Stimulated activated CD4-positive, alpha-beta T cell treated with anti-CD3 and anti-CD28 coated beads, TNF-alpha, amount 100 ng/mL, for 48 hours (primary cell): ENCODE measurements at places on chromosomes 1 and 21.

DNA sequence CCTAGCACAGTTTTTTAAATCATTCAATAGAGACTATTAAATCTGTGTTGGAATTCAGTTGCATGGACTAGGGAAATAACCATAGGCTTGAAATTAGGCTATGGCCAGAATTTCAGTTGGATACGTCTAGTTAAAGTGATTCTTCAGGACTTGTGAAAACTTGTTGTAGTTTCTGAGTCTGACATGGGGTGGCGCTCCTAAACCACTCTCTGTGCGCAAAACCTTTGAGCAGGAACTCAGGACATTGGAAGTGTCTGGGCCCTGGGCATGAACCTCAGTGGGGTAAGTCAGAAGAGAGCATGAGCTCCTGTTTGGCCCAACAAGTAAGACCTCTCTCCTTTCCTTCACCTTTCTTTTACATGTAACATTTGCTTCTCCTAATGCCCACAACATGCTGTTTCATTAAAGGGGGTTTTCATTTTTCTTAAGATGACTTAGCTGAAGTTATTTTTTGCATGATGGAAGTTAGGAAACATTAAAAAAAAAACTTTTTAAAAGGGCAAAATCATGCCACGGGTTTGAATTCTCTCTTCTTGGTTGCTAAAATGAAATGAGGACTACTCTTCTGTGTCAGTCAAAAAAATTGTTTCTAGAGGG, 17.1 kb upstream of the CCDC190 start:
- DNase-seq: peak; percentile 32

GRCh38 chr1:243917863-243918565, 68.0 kb upstream of the AKT3 start:
- DNase-seq: no peak

DNA sequence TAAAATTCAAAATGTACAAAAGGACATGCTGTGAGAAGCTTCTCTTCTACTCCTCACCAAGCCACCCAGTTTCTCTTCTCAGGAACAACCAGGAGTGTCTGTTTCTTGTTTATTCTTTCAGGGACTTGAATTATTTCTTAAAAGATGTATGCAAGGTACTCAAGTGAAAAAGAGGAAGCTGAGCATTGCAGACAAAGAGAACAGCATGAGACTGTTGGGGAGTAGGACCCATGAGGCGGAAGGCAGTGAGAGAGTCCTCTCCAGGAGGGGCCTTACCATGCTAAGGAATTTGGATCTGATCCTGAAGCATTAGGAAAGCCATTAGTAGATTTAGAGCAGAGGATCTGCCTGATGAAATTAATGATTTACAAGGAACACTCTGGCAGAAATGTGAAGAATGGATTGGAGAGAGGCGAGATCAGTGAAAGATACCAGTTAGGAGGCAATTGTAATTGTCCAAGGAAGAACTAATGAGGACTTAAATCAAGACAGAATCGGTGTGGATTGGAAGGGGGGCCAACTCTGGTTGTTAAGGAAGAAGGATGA, 14.7 kb upstream of the SSX2IP start:
- no peak for DNase-seq

GRCh38 chr1:167252986-167253385, 32.3 kb downstream of the POU2F1 start:
- DNase-seq: no peak

GRCh38 chr21:29477941-29478340, 179.2 kb downstream of the BACH1 start:
- no peak for DNase-seq

DNA sequence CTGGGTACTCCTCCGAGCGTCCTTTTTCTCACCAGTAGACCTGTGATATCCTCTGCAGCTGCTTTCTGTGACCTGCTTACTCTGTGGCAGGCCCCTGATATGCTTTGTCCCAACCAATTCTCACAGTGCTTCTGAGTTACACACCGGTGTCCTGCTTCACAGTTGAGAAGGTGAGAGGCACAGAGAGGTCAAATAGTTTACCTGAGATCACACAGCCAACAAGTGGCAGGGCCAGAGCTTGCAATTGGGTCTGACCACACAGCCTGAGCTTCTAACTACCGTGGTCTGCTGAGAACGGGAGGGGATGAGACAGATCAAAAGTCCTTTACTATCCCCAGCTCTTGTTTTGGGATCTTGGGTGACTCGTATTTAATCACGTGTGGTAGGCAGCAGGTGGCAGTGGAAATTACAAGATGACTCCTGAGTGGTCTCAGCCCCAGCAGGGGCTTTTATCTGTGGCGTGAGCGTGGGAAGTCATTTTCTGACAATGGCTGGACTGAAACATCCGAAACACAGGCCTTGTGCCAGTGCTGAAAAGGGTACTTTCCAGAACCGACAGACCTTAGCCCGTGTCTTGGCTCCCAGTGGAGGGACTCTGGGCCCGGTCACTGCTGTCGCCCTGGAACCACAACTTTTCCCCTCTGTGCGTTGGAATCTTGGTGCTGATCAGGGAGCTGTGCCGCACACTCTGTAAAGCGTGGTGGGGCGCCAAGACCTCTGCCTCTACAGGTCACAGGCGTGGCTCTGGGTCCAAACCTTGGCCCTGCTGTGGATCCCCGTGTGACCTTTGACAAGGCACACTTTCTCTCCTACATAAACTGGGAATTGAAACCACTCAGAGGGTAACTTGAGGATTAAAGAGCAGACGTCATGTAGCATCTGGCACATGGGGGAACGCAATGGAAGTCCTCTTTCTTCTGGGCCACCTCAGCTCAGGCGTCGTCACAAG, 11.9 kb downstream of the THEMIS2 start:
- no peak for DNase-seq

- DNase-seq: no peak
Measured at GRCh38 chr1:4166713-4167112, 266.6 kb upstream of the C1orf174 start.

- DNase-seq: no peak
Measured at GRCh38 chr1:186974774-186975181, 146.0 kb downstream of the PLA2G4A start.

DNA sequence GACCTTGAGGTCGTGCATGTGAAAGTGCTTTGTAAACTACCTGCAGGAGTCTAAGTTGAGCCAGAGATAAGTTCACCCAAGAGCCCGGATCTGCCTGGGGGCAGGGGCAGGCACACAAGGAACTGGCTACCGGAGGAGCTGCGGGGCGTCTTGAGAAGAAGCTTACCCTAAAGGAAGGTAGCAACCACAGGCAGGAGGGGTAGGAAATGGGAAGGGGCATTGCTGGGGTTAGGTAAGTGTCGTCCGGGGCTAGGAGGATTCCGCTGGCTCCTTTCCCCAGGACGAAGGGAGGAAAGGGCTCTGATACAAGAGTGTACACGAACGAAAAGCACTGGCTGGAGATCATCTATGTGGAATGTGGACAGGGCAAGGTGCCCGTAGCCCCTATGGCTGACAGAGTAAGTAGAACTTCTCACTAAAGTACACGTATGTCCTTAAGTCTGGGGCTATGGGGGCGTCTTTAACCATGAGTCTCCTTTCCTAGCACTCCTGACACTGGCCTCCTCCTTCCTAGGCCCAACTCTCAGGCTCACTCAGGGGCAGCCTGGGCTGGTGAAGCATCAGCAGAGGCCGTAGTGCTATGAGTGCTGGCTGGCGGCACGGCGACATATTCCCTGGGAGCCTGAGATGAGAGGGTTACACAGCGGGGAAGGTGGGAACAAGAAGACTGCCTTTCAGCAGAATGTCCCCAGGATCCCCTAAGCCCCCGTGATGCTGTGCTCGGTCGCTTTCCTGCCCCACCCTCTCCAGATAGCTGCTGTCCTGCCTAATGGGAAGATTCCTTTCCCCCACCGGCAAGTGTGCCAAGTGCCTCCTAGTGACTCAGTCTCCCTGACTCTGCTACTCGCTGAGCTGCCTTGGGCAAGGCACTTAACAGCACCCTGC, 9.1 kb upstream of the GALNT2 start:
- DNase-seq: no peak

DNA sequence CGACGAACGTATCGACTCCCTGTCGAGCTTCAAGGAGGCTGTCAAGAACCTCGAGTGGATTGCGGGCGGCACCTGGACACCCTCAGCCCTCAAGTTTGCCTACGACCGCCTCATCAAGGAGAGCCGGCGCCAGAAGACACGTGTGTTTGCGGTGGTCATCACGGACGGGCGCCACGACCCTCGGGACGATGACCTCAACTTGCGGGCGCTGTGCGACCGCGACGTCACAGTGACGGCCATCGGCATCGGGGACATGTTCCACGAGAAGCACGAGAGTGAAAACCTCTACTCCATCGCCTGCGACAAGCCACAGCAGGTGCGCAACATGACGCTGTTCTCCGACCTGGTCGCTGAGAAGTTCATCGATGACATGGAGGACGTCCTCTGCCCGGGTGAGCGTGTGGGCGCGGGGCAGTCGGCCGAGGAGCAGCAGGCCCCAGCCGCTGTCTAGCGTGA, 28.0 kb downstream of the COL6A2 start:
- DNase-seq: no peak

GRCh38 chr1:68010543-68010942, 39.9 kb downstream of the DIRAS3 start:
- DNase-seq: no peak

DNA sequence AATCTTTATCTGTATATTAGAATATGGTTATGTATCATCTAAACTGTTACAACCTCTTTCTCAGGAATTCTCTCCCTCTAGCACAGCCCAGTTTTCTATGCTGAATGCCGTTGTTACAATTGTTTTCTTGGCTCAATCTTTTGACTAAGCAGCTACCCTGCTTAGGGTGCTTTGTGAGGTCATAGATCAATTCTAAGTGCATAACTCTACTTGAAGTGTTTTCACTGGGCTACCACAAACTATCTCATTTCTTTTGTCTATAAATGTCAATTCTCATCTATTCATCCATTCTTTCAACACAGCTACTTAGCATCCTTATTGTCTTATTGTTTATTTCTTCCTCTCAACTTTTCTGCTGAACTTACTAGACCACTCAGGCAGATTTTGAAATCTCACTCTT, 77.1 kb downstream of the CEP350 start:
- DNase-seq: no peak

DNA sequence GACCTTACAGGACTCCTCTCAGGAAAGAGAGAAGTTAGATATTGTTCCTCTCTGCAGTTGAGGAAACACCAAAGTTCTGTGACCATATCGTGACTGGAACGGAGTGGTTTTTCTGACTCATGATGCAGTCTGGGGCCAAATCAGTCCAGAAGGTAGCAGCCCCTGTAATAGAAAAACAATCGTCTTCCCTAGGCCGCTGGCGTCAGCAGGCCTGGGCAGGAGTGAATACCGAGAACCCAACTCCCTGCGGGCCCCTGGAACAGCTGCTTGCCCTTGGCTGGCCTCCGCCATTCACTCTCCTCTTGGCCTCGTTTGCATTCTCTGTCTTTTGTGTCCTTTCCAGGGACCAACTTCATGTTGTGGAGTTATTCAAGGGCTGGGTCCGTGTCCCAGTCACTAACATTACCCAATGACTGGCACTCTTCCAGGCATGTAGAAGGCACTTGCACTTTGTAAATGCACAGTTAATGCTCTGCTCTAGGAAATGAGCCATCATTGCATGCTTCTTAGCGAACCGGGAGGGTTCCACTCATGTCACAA, 10.9 kb upstream of the CD101 start:
- no peak for DNase-seq

GRCh38 chr1:204947338-204947737, 76.7 kb downstream of the NFASC start:
- DNase-seq: no peak

DNA sequence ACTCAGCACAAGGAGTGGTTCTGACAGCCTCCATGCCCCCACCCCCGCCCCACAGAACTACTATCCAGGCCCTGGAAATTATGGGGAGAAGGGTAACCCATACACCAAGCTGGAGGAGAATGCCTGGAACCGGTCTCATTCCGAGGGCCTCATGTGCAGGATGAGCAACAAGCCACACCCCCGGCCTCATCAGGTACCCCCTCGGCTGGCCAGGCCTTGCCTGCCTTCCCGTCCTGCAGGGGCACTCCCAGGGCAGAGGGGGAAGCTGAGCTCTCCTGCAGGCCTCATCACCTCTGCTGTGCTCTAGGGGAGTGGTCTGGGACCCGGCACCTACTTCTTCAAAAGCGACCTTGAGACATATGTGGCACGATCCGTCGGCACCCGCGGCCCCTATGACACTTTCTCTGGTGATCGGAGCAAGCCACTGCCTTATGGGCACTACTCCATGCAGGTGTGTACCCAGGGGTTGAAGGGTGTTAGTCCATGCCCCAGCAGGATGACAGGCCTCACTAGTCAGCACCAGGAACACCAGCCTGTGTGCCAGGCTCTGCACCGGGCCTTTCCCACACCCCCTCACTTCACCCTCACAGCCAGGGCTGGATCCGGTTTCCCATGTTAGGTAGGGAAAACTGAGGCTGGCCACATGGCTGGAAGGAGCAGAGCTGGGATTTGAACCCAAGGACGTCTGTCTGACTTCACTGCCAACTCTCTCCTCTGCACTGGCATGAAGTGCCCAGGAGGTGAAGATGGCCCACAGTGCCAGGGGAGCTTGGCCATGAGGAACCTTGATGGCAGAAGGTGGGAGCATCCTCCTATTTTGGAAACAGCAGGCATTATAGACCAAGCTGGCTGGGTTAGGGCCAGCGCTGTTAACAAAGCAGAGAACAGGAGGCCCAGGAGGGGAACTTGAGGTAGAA, 10.9 kb upstream of the TTC22 start:
- no peak for DNase-seq

GRCh38 chr1:15948091-15948591, 27.8 kb downstream of the ZBTB17 start:
- DNase-seq: no peak

DNA sequence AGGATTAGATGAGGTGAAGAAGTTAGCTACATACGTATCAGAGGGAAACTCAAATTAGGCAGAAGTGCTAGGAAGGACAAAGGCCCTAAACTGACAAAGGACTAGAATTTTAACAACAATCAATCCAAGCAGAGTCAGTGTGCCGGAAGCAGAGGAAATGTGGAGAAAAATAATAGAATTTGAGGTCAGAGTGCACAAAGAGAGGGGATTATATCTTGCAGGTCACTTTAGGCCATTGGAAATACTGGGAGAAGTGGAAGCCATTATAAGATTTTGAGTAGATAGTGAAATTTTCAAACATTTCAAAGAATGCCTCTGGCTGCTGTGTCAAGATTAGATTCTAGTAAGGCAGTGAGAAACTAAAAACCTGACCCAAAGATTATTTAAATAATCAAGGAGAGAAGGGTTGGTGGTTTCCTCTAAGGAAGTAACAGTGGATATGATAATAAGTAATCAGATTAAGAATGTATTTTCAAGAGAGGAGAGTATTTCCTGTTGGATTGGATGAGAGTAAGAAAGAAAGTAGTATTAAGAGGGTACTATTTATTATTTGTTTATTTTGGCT, 889.2 kb upstream of the NCAM2 start:
- no peak for DNase-seq

GRCh38 chr21:43663033-43663432, 3.7 kb downstream of the RRP1B start:
- no peak for DNase-seq

GRCh38 chr1:201720522-201720844, 108.5 kb upstream of the IPO9 start:
- DNase-seq: no peak
